ENCODE measurements at places on chromosomes 3 and 15.

- DNase-seq: no peak
These were observed at the start of gene RETNLB for GRCh38 chr3:108757404-108757982. RETNLB (minus strand) TSS chr3:108757410; CDS start chr3:108757185, 225 bp downstream.

GRCh38 chr3:151434151-151434890 is 26.5 kb downstream of the IGSF10 start:
- no peak for DNase-seq

- DNase-seq: no peak
These were observed 28.3 kb downstream of the CYP19A1 start for GRCh38 chr15:51310064-51310463.

DNA sequence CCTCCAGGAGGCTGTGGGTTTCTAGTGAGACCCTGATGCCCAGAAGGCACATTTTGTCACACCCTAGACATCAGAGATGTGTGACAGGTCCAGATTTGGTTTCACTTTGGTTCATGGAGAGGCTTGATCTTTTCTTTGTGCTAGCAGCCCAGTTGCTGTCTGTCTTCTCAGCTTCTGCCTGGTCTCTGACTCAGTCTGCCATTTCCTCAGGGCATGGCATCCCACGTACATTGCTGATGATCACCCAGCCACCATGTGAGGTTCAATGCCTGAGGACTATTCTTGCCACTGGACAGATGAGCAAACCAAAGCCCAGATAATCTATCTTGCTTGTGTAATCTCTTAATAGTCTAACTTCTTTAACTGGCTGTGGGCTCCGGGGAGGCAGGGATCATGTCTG is 144.9 kb upstream of the MRPS22 start:
- no peak for DNase-seq

GRCh38 chr3:105140899-105141367 is 225.8 kb upstream of the ALCAM start:
- no peak for DNase-seq

DNA sequence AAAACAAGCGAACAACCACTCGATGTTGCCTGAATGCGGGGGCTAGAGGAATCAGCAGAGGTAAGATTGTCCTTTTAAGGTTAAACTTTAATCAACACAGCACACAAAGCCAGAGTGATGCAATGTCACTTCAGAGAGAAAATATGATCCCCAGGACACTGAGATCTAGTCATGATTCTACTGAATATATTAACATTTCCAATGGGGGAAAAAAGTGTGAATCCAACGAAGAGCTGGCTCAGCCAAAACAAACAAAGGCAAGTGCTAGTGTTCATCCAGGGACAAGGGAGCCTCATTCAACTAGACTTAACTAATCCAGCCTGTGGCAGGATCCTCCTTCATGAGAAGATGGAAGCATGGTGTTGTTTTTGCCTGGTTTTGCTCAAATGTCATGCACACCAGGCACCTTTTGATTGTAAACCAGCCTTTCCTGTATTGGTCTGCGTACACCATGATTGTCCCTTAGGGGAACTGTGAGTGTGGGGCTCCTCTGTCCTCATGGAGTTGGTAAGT is 35.8 kb downstream of the SCG5 start:
- DNase-seq: no peak

- no peak for DNase-seq
These were observed 49.7 kb upstream of the SKIL start for GRCh38 chr3:170307671-170308405.

GRCh38 chr3:58034738-58035523 is 26.7 kb downstream of the FLNB start:
- no peak for DNase-seq

GRCh38 chr3:4501437-4501836 is 8.3 kb downstream of the ITPR1 start:
- DNase-seq: no peak

GRCh38 chr3:15372918-15373317 is 40.5 kb upstream of the SH3BP5 start:
- no peak for DNase-seq

DNA sequence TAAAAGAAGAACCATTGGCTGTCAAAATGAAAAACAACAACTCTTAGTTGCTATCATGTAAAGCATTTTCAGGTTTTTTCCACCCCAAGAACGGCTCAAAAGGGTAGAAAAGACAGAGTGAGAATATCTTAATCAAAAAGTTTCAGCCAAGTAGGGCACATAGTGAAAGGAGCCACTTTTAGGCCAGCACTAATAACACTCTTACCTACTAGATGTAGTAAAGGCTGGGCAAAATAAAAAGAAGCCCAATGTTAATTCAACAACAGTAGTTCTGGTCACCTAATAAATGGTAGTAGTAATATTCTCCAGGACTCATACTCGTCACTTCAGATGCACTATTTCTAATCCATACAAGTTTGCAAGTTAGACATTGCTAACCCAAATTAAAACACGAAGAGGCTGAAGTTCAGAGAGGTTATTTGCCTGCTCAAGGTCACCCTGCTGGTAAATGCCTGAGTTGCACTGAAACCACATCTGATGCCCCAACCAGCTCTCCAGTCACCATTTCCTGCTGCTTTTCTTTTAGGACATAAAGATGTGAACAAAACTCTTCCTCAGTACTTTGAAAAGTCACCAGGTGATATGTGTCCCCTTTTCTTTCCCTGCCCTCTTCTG is 7.5 kb downstream of the GOLIM4 start:
- no peak for DNase-seq

- no peak for DNase-seq
These were observed 25.8 kb upstream of the NEDD4 start for GRCh38 chr15:56019060-56019793.

GRCh38 chr3:186406669-186407635 is 44.9 kb upstream of the DGKG start:
- no peak for DNase-seq

- no peak for DNase-seq
These were observed 239.1 kb upstream of the ROPN1 start for GRCh38 chr3:124230998-124231397.

DNA sequence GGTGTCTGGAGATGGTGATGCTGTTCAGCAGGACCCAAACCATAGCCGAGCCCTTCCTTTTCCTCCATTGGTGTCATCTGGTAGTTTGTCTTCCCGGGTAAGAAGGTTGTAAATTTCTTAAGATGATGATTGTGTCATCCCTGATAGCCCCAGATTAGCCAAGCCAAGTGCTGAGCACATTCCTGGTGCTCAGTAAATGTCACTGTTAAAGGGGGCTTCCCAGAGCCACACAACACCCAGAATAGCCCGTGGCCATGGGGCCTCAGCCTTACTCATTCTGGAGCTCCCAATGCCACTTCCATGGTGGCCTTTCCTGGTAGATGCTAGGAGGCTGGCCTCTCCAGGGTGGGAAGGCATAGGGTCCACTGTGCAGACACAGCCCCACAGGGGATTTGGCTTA is 4.6 kb upstream of the PLA2G4B start:
- no peak for DNase-seq

DNA sequence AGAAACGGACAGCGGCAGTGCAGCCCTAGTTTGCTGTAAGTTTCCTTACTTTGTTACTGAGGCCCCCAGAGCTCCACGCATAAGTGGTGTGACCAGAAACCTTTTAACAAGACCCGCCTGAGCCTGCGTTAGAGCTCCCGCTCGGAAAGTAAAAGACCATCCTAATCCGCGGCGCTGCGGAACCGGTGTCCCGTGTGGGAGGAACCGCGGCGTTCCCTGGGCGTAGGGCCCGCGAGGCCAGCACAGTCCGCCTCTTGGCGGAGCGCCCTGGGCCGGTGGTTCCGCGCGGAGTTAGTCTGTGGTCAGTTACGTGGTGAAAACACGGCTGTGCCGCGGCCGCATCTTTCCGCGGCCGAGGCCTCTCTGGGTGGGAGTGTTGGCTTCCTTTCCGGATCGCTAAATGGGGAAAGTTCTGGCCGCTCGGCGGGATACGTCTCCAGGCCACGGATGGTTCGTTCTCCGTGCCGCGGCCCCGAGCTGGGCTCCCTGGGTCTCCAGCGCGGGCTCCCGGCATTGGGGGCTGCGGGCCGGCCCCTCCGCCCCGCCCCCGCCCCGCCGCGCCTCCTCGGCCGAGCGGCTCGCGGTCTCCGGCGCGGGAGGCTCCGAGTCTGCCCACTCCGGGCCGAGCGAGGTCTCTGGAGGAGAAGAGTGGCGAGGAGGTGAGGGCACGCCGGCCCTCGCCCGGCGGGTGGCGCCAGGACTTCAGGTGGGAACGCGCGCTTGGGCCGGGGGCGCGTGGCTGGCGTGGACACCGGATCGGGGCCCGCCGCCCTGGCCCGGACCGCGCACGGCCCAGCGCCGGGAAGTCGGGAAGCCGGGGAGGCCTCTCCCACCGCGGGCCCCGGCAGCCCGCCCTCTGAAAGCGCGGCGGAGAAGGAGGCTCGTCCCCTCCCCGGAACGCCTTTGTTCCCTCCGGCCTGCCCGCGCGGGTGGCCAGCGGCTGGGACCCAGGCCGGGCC is 754 bp downstream of the B3GNT5 start:
- peak; percentile 9 for DNase-seq

- no peak for DNase-seq
These were observed 89.8 kb upstream of the SLC2A2 start for GRCh38 chr3:171116365-171116764.

DNA sequence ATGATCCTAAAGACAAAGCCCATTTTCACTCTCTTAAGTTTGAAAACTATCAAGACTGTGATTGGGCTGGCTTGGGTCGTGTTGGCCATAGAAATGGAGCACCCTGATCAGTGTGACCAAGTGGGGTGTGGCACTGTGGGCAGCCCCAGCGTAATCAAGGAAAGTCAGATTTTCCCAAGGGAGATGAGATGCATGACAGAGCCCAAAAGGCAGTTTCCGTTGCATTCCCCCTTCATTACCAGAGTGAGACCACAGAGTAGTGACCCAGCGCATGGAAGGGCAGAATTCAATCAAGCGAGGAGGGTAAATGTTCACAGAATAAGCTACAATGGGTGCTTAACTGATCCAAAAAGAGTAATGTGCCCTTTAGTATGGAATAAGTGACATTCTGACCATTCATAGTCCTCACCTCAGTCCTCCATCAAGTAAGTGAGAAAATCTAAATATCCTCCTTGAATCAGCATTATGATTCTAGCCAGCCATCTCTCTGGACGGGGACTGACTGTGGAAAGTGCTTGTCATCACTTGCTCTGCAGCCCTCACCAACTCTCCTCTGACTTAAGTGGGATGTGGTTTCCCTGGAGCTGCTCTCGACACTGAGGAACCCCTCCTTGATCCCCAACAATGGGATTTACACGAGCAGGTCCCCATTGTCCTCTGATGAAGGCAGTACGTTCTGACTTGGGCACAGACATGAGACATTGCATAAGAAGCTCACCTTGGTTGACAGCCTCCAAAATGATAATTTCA is 430.5 kb downstream of the OCA2 start:
- no peak for DNase-seq

- DNase-seq: no peak
These were observed 26.0 kb downstream of the RPN1 start for GRCh38 chr3:128624526-128625138.

DNA sequence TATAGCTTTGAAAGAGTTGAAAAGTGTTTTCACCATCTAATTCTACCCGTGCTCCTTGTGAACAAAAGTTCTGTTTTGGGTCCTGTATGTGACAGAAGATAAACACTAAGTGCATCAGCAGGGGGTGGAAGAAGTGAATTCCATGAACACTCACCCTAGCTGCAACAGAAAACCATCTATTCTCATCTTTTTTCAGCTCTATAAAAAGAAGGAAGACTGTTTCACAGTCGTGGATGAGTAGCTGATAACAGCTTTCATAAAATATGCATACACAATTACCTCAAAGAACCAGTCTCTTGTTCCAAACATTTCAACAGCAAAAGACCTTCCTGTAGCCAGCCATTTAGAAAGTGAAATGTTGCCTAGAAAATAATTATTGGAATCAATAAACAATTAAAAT is 281.7 kb upstream of the RASGRP1 start:
- DNase-seq: no peak

DNA sequence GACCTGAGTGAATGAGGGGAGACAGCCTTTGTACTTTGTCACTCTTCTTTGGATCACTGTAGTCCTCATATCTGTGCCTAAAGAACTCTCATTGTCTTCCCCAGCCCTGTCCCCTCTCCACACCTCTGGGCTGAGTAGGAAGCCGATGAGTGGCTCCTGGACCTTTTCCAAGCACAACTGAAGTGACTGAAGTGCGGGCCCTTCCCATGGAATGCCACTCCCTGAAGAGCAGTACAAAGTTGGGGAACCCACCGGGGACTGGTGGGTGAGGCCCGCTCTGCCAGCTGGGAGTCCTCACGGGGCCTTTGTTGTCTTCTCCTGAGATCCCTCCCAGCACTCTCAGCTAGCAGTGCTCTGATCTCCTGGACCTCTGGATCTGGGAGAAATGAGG is 90.1 kb downstream of the AAGAB start:
- no peak for DNase-seq

DNA sequence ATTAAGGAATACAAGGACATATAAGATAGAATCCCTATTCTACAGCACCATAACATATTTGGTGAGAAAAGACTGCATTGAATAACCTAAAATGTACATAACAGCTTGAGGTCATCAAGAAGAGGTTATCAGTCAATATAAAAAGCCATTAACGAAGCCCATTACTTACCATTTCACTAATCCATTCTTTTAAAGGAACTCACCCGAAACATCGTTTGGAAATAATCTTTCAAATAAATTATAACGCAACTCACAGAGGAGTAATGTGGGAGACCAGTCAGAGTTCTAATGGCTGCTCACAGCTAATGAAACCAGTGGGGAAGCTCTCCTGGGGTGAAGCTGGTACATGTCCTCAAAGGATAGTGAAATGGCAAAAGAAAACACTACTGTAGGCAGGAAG is 188.4 kb downstream of the TBC1D5 start:
- DNase-seq: no peak

- DNase-seq: peak; percentile 50
These were observed at the start of gene SQOR for GRCh38 chr15:45634432-45635190. SQOR (plus strand) TSS chr15:45635029; CDS start chr15:45658924, 23,895 bp downstream.

GRCh38 chr3:133264920-133265319 is 134.9 kb upstream of the BFSP2 start:
- DNase-seq: no peak

GRCh38 chr3:194805546-194805945 is 119.9 kb downstream of the FAM43A start:
- DNase-seq: no peak

GRCh38 chr15:78873793-78874765 is 1.4 kb downstream of the MORF4L1 start:
- no peak for DNase-seq

GRCh38 chr3:86984271-86984670 is 6.7 kb downstream of the VGLL3 start:
- DNase-seq: no peak

DNA sequence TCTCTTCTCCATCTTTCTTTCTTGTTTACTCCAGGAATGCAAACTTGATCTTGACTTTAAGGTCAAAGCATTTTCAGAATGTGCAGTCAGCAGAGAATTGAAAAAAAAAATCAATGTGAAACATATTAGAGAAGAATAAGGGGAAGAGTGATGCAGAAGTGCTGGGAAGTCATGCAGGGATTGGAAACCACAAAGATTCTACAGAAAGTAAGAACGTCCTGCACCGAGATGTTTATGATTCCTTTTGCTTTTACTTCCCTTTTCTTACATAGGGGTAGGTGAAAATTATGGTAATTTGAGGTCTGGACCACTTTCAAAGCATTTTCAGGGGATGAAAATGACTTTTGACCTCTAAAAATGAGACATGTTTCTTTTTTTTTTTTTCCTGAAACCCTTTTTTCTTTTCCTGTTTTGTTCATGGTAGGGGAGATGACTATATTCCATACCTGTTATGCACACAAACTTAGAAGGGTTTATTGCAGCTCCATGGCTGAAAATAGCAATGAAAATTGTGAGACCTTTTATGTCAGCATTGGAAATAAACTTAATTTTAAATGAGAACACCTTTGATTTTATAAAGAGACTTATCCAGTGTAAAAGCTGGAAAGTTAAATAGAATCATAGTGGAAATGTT is 623.5 kb upstream of the TBL1XR1 start:
- DNase-seq: no peak

Measured in activated T-helper 9 cell treated with anti-CD3 and anti-CD28 coated beads, Interleukin-2, amount 50 U/mL, for 16 hours (primary cell).